ENCODE measurements at places on chromosomes 5 and 9. TPM values are rescaled to one million over a fixed set of nuclear protein-coding genes. Genes with fewer than 3 reads are reported as not detected.

- DNase-seq = no peak
These were observed 46.5 kb downstream of the PRRT1B start for GRCh38 chr9:131591845-131592208.

DNA sequence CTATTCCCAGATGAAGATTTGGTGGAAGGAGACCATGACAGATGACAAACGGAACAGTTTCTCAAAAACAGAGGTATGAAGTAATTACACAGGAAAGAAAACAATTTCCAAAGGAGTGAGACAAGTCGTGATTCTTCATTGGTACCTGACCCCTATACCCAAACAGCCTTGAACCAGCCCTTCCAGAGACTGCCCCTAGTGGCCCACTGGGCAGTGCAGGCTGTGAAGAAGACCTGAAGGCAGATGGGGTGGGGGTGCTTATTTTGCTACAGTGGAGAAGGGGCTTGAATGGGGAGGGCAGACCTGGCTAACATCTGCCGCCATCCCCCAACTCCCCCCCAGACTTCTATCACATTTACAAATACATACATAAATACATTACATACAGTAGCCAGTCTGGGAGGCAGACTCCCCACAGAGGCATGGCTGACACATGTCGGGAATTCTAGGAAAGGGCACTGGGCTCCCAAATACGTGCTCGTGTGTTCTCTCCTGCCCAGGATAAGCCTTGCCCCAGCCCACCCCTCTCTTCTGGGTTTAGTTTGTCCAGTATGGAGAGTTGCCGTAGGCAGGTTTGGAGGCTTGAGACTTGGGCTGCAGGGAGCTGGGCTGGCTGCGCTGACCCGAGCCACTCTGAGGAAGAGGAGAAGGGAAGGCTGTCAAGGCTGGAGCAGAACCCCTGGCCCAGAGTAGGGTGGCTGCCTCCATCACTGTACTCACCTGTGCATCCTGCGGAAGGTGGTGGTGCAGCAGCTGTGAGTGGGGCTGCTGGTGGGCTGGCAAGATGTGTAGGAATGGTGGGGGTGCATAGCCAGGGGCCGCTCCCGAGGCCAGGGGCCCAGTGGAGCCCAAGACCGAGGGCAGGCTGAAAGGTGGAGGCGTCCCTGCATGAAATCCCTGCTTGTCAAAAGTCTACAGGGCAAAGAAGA lies 105.3 kb downstream of the UBE2R2 start:
- no peak for DNase-seq

- DNase-seq = no peak
These were observed 148.8 kb upstream of the SGCD start for GRCh38 chr5:156178117-156178516.

DNA sequence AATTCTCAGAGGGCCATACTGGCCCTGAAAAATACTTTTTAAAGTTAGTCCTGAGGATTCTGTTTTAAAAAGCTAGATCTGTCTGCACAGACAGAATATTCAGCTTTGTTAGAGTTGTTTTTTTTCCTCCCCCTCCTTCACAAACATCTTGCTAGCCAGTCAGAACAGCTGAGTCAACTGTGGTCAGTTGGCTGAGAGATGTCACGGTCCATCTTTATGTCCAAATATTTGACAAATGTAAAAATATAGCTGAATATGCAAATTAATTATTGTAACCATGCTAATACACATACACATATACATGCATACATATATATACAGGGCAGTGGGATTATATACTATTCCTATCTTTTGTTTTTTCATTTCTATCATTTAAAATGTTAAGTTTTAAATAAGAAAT lies 33.9 kb downstream of the UNC13B start:
- DNase-seq = no peak

- no peak for DNase-seq
These were observed 471.2 kb downstream of the TAF11L14 start for GRCh38 chr5:18105449-18105848.

GRXCR2 gene
- not detected for total RNA-seq

DAB2IP gene
- 12.6 TPM for total RNA-seq

PBX3 gene
- 37.5 TPM for total RNA-seq

MAMDC2 gene
- 2.0 TPM for total RNA-seq

UTP15 gene
- total RNA-seq = 31.4 TPM
